Parietal lobe (tissue), 2 donors: ENCODE measurements at places on chromosomes 4 and X. TPM values are rescaled to one million over a fixed set of nuclear protein-coding genes. Genes with fewer than 3 reads are reported as not detected.

MTMR8 gene
- 6.9 TPM for total RNA-seq

ARAP2 gene
- total RNA-seq: 101 TPM

CXCL8 gene
- total RNA-seq: not detected

PAGE5 gene
- total RNA-seq: not detected

SLC16A2 gene
- total RNA-seq: 24.7 TPM

PRR27 gene
- total RNA-seq: not detected

HPSE gene
- 0.94 TPM for total RNA-seq

CSAG3 gene
- not detected for total RNA-seq

CD38 gene
- total RNA-seq: 9.1 TPM

CLNK gene
- total RNA-seq: not detected

ACE2 gene
- not detected for total RNA-seq

GSX2 gene
- 2.8 TPM for total RNA-seq
